Activated T-helper 17 cell treated with anti-CD3 and anti-CD28 coated beads, Interleukin-2, amount 50 U/mL, for 72 hours (primary cell): ENCODE measurements at places on chromosomes 3 and 15. TPM values are rescaled to one million over a fixed set of nuclear protein-coding genes. Genes with fewer than 3 reads are reported as not detected.

DNA sequence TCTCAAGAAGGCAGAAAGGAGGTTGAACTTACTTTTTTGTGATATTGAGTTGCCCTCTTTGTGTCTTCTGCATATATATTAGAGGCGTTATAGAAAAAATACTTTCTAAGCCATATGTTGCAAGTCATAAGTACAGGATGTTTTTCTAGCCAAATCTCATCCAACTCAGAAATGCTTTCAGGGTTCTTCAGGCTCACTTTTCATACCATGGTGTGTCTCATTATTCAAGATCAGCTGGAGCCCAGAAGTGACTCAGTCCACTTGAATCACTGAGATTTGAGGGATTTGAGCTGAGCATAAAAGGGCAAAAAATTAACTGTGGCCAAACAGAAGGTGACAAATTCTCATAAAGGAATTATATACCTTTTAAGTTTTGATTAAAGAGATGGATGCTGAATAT is 157.3 kb downstream of the WNT5A start:
- ATAC-seq = no peak

GRCh38 chr15:80730387-80730786 is 35.3 kb downstream of the ABHD17C start:
- ATAC-seq = no peak

DNA sequence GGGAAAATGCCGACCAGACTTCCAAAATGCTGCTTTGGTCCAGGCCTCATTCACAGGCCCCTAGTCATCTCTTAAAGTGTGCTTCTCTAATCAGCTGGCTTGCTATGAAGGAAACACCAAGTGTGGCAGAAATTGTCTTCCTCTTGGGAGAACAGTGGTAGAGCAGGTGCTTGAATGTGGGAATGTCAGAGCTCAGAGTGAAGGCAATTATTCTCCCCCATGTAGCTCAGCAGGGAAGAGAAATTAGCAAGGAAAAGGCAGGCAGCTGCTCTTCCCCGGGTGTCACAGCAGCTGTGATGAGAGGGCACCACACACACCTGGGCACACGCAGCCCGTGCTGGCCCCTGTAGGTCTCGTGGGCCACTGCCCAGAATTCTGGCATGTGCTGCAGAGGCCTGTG is 358.5 kb downstream of the WDR72 start:
- no peak for ATAC-seq

GRCh38 chr3:47870702-47871260 is 67.8 kb downstream of the DHX30 start:
- no peak for ATAC-seq

The CCRL2 gene
- total RNA-seq = 2.1 TPM

DNA sequence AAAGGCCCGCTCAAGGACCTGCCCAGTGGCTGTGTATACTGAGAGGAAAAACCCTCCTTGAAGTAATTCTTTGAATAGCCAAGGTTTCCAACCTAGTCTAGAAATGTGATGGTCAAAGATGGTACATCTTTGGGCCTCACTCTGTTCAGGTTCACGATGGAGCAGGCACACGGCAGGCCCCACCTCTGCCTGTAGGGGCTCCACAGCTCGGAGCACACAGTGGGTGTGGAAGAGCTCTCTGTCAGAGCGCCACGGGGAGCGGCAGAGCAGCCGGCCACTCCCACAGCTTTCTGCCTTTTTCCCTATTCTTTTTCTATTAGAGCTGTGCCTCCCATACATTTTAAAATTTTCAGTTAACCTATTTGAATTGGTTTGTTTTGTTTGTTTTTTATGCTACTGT is 89.5 kb downstream of the CTNNB1 start:
- ATAC-seq = no peak

The CPNE4 gene
- total RNA-seq = not detected

DNA sequence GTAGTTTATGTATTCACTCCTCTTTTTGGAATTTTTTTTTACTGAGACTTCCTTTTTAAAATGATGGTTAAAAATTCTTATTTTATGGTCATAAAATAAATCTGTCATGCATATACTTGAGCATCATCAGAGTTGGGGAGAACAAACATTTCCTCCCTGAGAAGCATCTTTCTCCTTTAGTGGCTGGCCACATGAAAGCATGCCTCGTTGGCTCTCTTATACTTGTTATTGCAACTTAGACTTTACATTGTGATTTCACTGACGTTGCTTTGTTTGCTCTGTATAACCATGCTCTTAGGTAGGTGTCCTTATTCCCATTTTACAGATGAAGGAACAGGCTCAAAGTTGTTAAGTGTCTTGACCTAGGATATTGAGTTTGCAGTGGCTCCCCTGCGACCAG is 18.1 kb downstream of the BBX start:
- ATAC-seq = no peak

The IQCF5 gene
- total RNA-seq = not detected

DNA sequence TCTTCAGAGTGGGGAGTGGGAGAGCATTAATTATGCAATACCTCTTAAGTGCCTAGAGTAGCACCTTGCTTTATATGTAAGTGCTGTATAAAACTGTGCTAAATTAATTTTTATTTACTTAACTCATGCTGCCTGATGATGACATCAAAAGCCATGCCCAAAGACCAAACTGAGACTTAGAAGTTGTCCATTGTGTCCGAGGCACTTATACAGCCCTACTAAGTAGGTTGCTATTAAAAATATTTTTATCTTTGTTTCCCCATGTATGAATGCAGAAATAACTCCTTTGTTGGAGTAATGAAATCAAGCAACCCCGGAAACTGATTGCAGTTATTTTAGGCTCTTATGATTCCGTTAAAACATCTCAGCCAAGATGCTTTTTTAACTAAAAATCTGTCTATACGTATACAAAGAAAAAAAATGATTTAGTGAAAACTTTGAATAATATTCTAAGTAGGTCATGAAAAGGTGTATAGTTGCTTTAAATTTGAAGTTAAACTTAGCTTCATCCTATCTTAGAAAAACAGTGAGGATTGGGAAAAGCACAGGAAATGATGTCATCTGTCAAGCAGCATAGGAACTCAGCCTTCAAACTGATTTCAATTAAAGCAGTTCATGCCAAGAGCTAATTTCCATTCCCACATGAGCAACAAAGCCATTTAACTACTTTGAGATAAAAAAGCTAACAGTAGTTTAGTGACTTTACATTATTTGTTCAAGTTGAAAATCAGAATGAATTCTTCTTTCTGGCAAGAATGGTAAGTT is 43.0 kb downstream of the FBN1 start:
- no peak for ATAC-seq

The RLBP1 gene
- not detected for total RNA-seq

DNA sequence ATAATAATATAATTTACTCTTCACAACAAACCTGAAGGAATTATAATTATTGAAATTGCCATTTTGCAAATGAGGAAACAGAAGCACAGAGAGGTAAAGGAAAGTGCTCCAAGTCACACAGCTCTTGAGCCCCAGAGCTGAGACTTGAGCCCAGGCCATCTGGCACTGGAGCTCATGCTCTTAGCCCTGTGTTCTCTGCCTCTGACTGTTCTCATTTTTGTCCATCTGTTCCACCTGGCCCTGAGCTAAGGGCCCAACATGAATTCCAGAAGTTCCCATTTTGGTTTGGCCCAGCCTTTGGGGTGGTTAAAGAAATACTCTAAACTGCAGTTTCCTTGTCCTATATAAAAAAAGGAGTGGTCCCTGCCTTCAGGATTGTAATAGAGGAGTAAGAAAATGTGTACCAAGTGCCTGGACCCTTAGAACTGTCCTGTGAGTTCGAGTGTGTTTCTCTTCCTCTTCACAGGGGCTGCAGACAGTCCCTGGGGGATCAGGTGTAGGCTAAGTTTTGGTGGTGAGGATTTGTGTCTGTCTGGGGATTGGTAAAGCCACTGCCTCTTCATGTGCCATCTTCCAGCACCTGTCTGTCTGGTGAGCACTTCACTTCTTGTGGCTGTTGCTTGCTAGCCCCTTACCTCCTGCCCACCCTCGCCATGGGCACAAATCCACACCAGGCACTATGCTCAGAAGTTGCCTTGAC is 91.8 kb downstream of the DNAJB8 start:
- no peak for ATAC-seq
